ENCODE measurements at places on chromosomes 16 and 17.

GRCh38 chr16:14502932-14503741 lies 126.9 kb downstream of the PARN start:
- no peak for DNase-seq

GRCh38 chr16:21130811-21131210 lies 19.8 kb downstream of the DNAH3 start:
- no peak for DNase-seq

DNA sequence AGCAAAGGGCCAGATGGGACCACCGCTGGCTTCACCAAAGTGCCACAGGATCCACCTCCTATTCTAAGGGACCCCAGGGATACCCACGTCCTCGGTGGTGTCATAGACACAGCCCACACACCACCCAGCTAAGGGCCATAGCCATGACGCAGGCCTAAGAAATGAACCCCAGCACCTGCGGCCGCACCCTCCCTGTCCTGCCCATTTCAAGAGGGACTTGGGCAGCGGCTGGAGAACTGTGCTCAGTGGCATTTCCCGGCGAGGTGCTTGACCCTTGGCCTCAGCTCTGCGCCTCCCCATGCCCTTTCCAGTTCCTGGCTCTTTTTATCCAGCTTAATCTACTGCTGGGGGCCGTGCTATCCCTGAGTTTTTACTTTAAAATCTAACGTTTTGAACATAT lies 27.3 kb downstream of the ZNF778 start:
- no peak for DNase-seq

DNA sequence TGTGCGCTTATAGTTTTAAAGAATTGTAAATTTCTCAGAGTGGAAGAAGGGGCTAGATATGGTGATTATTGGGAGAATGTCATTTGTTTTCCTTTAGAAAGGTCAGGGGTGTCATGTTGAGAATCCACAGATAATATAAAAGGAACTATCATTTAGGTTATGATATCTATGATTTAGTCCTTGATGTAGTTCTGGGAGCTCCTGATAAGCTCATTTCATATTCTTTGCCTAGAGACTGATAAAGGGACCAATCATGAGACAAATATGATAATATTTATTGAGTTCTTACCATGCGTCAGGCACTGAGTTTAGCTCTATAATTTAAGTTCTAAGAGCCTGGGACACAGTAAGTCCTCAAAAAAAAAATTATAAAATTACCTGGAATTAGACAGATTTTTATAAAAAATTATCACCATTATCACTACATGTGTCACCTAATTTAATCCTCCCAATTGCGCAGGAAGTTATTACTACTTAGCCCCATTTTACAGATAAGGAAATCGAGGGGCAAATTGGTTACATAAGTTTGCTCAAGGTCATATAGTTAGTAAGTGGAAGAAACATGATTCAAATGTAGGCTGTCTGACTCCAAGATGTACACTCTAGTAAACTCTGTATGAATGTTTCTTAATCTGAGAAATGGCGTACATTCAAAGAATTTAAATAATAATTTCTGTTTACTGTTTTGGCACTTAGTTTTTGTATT lies 2.5 kb downstream of the AATF start:
- DNase-seq, result no peak

- DNase-seq, result no peak
Observed at GRCh38 chr16:11913425-11914079, 2.2 kb downstream of the GSPT1 start.

DNA sequence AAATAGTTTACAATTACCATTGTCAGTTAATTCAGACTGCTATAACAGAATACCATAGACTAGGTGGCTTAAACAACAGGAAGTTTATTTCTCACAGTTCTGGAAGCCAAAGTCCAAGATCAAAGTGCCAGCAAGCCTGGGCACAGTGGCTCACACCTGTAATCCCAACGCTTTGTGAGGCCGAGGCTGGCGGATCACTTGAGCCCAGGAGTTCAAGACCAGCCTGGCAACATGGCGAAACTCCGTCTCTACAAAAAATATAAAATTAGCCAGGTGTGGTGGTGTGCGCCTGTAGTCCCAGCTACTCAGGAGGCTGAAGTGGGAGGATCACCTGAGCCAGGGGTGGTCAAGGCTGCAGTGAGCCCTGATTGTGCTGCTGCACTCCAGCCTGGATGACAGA lies 71.3 kb upstream of the TBX2 start:
- no peak for DNase-seq

DNA sequence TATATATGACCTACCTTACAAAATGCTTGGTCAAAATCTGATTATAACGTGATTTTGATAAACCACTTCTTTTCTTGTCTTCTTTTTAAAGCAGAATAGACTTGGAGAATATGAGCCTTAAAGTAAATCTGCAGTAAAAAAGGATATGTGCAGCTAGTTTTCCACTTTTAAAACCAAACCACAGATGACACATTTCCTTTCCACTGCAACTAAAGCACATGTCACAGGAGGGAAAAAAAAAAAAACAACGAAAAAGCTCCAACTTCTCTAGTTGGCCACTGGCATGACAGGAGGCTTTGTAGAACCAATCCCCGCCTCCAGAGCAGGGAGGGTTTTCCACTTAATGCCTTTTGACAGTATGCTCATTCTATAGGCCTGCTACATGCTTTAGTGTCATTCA lies at the start of gene EVI2A:
Gene EVI2A (minus strand): TSS at position 142 of the 400 bp plus-strand sequence. CDS start 2,609 bp downstream, outside the sequence.
- no peak for DNase-seq

DNA sequence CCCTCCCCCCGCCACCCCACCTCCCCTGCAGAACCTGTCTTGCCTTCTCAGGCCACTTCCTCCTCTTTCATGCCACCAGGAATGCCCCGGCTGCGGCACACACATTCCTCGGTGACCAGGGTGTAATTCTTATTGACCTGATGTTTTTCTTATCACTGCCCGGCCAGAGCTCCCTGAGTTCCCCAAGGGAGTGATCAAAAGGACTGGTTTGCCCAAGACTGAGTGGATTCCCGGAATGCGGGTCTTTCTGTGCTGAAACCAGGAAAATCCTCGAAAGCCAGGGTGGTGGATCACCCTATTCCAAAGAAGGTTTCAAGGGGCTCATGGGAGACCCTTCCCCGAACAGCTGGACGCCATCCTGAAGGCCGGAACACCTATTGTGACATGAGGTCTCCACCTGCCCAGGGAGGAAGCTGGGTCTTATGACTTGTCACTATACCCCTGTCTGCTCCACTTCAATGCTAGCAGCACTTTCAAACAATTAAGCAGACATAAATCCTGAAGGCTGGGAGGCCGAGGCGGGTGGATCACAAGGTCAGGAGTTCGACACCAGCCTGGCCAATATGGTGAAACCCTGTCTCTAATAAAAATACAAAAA lies 53.0 kb upstream of the RPL38 start:
- peak; percentile 30 for DNase-seq

DNA sequence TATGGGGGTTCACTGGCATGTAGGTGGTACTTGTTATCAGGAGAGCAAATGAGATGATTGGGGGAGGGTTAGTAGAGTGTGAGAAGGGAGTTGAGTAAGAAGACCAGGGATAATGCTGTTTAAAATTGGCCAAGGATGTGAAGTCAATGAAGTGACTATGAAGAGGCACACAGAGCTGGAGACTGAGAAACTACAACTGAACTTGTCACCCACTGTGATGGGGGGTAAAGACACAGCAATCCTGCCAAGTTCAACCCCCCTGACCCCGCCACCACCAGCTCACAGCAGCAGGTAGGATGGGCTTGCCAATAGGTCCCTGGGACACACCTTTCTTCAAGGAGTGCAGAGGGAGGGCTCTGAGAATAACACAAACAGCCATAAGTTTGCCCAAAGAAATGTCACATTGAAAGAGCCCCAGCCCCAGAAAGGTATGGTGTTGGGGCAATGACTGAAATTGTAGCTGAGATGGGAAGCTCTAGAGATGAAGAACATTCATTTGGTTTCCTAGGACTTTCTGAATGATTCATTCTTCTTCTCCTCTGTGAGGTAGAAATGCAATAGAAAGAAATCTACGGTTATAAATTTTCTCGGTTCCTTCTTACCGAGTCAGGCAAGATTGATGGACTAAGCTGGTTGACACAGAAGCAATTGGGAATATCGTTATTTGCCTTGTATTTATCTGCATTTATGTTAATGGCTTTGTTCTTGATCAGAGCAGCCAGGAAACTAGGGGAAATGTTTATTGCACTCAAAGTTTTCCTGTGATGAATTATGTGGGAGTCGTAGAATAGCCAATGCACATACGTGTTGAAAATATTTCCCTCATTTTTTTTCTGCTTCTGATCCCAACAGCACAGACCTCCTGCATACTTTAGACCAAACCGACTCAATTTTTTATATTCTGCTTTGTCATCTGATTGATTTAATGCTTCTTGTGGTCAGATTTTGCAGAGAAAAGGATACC lies 595.2 kb upstream of the CDH11 start:
- DNase-seq, result no peak

DNA sequence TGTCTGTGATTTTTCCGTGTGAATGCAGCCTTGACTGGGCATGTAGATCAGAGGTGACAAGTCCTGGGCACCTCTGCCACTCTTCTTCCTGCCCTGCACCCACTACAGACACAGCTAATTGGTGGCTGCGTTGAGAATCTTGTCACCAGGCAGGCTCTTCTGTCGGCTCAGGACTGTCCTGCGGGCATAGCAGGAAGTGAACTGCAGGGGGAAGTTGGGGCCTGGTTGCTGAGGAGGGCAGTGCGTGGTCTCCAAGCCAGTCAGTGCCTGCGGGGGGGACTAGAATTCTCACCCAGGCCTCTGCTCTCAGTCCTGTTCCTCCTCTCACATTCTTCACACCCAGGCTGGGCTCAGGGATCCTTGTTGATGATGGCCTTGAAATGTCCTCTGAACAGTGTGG lies 50.5 kb downstream of the JPH3 start:
- DNase-seq, result no peak

DNA sequence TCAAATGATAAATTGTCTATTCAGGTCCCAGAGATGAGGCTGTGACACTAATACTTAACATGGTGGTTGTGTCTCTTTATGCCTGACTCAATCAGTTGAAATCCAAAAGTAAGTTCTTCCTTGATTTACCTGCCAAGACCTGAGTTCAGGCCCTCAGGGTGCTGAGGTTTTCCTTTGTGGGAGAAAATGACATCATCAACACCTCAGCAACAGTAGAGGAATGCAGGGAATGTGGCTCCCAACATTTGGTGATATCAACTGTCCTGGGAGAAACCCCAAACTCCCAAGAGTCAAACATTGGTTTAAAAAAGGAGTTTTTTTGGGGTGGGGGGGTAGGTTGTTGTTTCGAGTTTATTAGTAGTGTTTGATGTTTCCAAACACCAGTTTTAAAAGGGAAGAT lies 14.7 kb downstream of the RNF43 start:
- DNase-seq, result no peak

DNA sequence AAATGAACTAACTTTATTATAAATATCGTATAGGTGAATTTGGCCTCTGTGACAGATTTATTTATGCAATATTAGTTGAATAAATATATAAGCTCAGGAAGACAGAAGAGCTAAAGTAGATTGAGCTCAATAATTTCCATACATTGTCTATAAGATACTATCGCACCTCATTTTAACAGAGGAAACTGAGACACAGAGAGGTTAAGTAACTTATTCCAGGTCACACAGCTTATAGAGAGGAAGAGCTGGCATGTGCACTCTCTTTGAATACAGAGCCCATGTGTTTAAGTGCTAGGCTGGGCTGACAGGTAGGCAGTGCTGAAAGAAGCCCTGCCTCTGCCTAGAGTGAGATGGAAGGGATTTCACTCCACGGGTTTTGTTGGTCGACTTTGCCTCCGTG lies 48.4 kb downstream of the VAT1L start:
- no peak for DNase-seq

GRCh38 chr17:12566291-12566690 lies 99.4 kb upstream of the MYOCD start:
- DNase-seq, result peak; percentile 22

DNA sequence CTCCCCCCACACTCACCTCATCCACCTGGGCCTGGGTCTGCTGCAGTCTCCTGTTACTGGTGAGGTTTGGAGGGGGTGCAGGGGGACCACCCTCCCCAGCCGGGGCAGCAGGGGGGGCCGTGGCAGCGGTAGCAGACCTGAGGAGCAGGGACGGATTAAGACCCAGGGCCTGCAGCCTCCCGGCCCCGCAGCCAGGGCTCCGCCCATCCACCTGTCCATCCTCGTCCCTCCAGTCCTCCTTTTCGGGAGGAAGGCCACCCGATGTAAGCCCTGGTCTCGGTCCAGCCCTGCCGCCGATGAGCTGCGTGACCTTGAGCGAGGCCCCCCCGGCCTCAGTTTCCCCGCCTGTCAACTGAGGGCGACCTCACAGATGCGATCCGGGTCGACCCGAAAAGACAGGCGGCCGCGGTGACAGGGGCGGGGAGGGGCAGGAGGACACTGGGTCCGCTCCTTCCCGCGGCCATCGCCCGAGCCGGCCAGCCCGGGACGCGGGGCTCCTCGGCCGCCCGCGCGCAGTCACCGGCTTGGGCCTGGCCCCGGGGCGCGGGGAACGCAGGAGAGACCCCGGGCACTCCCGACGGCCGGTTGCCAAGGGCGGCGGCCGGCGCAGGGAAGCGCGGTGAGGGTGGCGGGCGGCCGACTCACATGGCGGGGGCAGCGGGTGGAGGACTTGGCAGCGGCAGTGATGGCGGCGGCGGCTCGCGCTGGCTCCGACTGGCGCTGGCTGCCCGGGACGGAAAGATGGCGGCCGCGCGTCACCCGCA lies at the start of gene VAMP2:
Gene VAMP2 (minus strand): TSS at position 716 of the 764 bp plus-strand sequence. CDS start 69 bp downstream, at position 647.
- DNase-seq, result peak; percentile 87

GRCh38 chr17:66416207-66416940 lies 114.0 kb downstream of the PRKCA start:
- no peak for DNase-seq

GRCh38 chr16:84520725-84521496 lies 16.5 kb upstream of the MEAK7 start:
- DNase-seq, result no peak

DNA sequence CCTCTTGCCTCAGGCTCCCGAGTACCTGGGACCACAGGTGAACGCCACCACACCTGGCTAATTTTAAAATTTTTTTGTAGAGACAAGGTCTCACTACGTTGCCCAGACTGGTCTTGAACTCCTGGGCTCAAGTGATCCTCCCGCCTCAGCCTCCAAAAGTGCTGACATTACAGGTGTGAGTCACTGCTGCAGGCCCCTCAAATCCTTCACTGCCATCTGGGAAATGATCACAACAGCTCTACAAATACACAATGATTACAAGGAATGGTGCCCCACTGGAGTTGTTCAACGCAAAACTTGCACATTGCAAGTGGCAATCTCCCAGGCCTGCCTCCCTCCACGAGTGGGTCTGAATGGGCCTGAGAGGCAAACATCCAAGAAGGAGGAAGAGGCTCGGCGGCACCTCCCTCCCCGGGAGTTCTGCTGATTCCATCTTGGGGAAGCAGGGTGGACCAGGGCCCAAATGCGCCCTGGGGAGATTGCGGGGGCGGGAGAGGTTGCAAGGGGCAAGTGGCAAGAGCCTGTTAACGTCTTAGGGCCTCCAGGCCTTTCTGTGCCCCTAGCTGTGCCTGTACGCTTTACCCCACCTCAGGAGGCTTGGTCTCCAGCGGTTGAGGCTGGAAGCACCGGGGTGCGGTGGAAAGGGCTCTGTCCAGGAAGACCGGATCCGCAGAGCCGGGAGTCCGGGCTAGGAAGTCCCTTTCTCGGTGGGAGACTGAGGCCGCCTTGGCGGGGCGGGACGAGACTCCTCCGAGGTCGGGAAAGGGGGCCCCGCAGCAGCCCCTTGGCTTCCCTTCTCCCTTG lies 656 bp upstream of the IGFBP4 start:
- no peak for DNase-seq

Data from nephron progenitor cell (in vitro differentiated cells).